Activated CD4-positive, alpha-beta T cell treated with anti-CD3 and anti-CD28 coated beads, Interleukin-2, Interleukin-6, amounts not matched to agents 100 ng/mL and 50 ng/mL, durations not matched to agents 16 hours and 8 hours (primary cell): ENCODE measurements at places on chromosomes 4 and X.

- DNase-seq = no peak
Measured at GRCh38 chr4:128658214-128658631, 151.3 kb upstream of the JADE1 start.

- no peak for DNase-seq
Measured at GRCh38 chr4:17701138-17701839, 80.1 kb downstream of the FAM184B start.

DNA sequence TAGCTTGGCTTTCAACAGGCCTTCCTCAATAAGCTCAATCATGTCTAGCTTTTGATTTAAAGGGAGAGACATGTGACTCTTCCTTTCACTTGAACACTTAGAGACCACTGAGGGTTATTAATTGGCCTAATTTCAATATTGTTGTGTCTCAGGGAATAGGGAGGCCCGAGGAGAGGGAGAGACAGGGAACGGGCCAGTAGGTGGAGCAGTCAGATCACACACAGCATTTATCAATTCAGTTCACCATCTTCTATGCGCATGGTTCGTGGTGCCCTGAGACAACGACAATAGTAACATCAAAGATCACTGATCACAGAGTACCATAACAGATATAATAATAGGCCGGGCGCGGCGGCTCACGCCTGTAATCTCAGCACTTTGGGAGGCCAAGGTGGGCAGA is 17.8 kb downstream of the ZNF81 start:
- peak; percentile 9 for DNase-seq

GRCh38 chr4:147334478-147334877 is 146.4 kb upstream of the EDNRA start:
- no peak for DNase-seq

DNA sequence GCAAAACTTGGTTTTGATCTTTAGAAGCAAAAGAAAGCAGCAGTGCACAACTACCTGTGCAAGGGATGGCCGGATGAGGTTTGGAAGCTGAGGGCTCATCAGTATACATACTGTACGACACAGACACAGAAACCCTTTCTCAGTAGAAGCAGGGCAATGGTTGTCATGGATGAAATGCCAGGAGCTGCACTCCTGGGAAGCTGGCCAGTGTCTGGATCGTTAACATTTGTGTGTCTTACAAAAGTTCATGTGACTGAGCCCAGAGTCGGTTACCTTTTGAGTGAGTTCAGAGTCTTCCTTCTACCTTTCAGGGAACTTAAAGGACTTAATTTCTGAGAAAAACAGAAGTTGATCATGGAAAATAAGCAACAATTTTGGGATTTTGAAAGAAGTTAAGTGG is 230.3 kb downstream of the APBB2 start:
- DNase-seq = no peak

GRCh38 chrX:148268673-148269072 is 231.7 kb upstream of the AFF2 start:
- no peak for DNase-seq

- DNase-seq = no peak
Measured at GRCh38 chr4:3701736-3702560, 64.2 kb upstream of the ADRA2C start.

DNA sequence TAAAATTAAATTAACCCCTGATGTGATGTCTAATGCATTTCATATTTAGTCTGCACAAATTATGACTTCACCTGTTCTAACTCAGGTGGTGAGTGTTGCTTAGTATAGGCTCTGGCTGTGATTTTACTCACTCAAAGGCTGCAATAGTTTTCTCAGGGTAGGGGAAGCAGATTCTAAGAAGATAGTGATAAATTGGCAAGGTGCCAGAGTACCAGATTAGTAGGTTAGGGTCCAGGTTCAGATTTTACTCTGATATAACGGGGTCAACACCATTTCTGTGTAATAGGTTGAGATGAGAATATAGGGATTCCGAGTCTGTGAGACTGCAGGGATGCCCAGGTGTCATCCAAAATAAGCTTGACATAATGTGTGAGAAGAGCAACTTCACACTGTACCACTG is 1049.6 kb downstream of the STIM2 start:
- no peak for DNase-seq

- no peak for DNase-seq
Measured at GRCh38 chr4:113975578-113975977, 3.9 kb downstream of the ARSJ start.

- no peak for DNase-seq
Measured at GRCh38 chr4:15234856-15235126, 193.0 kb upstream of the C1QTNF7 start.

- DNase-seq = no peak
Measured at GRCh38 chr4:23937173-23937572, 47.3 kb upstream of the PPARGC1A start.

DNA sequence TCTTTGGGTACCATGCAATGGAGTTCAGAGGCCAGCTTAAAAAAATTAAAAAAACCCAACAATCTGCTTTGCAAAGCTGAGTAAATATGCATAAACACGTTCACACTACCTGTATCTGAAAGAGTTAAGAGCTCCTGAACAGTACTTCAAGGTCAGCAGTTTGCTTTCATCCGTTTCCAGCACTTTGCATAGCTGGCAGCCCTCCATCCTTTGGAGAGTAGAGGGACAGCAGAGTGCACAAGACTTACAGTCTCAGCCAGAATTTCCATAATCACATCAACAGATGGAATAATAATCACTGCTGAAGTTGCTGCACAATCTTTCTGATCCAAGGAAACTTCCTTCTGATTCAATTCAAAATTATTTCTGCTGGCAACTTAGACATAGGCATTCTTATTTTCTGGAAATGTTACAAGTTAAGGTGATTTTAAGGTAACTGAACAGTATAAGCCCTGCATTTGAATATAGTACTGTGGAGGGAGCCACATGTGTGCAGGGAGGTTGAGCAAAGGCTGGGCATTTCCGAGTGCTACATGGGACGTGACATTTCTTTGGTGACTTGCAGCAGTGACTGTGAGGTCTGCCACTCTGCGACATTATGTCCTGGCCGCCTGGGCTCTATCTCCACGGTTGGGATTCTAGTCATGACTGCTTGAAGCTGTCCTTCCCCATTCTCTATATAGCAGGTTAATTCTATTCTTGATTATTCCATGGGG is 73.5 kb upstream of the EMCN start:
- DNase-seq = no peak

GRCh38 chrX:43002526-43003203 is 224.7 kb upstream of the PPP1R2C start:
- DNase-seq = no peak

DNA sequence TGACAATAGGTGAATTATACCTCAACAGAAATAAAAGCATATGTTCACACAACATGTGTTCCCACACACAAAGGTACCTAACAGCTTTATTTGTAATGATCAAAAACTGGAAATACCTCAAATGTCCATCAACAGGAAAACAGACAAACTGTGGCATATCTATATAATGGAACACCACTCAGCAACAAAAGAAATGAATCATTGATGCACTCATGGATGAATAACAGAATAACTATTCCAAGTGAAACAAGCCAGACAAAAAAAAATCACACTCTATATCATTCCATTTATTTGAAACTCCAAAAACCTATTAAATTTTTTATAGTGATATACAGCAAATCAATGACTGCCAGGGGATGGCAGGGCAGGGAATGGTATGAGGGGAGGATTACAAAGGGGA is 148.1 kb downstream of the PLS3 start:
- DNase-seq = no peak

DNA sequence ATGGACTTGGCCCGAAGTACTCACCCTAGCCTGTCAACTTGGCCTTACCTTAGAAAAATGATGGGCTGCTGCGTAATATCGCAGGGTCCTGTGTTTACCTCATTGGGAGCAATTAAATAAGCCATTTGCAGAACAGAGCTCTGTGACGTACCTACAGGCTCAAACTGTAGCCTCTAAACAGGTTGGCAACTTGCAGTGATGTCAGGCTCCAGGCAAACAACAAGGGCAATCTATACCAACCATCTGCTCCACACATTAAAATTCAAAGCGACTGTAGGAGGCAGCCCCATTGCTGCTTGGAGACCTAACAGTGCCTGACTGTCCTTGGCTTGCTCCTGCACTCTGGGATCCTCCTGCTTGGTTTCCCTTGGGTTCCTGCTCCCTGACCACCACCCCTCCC is 17.2 kb downstream of the VGLL1 start:
- no peak for DNase-seq

- DNase-seq = no peak
Measured at GRCh38 chr4:185232370-185232769, 23.0 kb downstream of the SNX25 start.

DNA sequence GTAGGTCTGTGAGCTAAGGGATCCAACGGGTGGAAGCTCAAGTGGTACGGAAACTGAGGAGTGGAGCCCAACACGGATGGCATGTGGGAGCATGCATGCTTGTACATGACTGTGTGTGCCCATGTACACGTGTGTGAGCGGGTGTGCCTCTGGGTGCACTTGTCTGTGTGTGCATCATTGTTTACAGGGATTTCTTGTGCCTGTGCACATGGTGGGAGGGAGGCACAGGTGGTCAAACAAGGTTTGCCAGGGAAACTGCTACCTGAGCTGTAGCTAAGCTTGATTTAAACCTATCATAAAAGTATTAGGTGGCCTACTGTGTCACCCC is 122.5 kb upstream of the MAMLD1 start:
- no peak for DNase-seq

- peak; percentile 76 for DNase-seq
Measured at GRCh38 chr4:101037938-101038413, 309.4 kb downstream of the PPP3CA start.

DNA sequence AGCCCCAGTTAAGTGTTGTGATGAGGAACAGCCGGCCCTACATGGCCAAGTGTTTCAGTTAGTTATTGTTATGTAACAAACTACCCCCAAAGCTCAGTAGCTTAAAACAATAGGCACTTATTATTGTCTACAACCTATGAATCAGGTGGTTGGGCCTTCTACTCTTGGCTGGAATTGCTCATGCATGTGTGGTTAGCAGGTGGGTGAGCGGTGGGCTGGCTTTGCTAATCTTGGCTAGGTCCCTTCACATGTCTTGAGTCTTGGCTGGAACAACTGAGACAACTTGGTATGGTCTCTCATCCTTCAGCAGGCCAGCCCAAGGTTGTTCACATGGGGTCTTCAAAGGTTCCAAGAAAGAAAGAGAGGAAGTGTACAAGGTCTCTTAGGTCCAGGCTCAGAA is 54.5 kb upstream of the CHRNA9 start:
- DNase-seq = no peak

GRCh38 chr4:98528882-98529281 is 129.5 kb downstream of the TSPAN5 start:
- DNase-seq = peak; percentile 75

DNA sequence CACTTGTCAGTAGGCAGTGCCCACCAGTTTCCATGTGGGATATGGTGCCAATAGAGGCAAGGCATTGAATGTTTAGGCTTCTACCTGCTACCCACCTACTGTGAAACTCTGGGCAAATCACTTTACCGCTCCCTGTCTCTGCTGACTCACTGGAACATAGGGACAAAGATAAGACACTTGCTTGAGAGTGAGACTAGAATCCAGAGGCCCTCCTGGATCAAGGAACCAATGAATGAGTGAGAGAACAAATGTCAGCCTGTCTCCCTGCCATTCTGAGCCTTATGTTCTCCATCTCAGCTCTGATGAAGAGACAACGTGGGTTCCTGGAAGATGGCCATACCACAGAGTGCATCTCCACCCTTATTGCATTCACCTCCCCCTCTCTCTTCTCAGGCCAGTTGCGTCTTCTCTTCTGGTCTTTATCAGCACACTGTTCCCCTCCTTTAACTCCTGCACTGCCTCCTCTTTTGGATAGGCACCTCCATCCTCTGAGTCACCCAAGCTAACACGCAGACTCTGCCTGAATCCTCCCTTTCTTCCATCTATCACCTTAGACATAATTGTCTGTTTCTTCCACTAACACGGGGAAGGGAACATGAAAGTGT is 15.4 kb upstream of the PRRG3 start:
- DNase-seq = no peak
